ENCODE measurements at places on chromosomes 4 and X. TPM values are rescaled to one million over a fixed set of nuclear protein-coding genes. Genes with fewer than 3 reads are reported as not detected.

DNA sequence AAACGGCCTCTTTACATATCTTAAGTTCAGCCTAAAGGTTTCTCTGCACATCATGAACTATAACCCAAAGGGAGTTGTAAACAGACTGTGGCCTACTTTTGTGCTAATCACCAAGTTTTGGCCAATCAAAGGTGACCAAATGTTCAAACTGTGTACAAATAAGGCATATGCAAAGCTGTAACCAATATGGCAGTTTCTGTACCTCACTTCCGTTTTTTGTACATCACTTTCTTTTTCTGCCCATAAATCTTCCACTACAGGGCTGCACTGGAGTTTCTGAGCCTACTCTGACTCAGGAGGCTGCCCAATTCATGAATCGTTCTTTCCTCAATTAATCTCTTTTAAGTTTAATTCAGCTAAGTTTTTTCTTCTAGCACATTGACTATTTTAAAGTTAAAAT, 318.7 kb downstream of the SLC7A11 start:
- no peak for DNase-seq

- no peak for DNase-seq
These were observed 932.1 kb upstream of the LCORL start for GRCh38 chr4:18953613-18954012.

GRCh38 chr4:92234393-92235176, 69.2 kb upstream of the GRID2 start:
- no peak for DNase-seq

DNA sequence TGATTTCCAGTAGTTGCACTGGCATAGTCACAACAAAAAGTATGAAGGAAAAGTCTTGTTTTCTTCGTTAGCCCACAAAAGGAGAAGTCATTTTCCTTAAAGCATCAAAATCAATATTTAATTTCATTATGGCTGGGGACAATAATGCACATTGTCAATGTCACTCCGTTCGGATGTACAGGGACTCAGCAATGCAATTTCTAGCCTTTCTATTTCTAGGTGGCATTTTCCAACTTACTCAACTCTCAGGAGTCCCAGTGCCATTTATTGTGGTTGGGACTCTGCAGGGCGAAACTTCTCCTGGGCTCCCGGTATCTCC, 99.6 kb downstream of the CEP135 start:
- no peak for DNase-seq

- DNase-seq = no peak
These were observed 64.8 kb downstream of the CD40LG start for GRCh38 chrX:136712650-136713310.

DNA sequence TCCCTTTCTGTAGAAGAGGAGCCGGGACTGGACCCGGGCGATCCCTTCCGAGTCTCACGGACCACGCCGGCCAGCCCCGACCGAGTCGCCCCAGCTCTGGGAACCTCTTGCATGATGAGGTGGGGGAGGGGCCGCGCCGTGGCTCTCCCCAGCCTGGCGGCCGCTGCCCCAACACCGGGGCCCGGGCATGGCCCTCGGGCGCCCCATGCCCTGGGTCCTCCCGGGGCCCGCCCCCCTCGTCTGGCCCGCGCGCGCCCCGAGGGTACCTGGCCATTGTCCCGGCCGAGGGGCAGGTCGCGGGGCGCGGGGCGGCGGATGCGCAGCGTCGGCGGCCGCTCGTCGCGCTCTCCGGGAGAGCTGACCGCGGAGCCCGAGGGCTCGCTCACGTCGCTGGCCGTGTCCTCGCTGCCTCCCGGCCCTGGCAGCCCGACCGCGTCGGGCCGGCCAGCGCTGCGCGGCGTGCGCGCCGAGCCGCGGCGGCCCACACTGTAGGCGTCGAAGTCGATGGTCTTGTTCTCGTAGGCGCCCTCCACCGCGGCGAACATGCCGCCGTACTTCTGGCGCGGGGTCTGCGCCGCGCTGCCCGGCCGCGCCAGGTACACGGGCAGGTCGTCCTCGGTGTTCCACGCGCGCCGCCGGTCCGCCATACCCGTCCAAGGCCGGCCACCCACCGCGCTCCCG, 423 bp downstream of the CRMP1 start:
- DNase-seq = no peak

DNA sequence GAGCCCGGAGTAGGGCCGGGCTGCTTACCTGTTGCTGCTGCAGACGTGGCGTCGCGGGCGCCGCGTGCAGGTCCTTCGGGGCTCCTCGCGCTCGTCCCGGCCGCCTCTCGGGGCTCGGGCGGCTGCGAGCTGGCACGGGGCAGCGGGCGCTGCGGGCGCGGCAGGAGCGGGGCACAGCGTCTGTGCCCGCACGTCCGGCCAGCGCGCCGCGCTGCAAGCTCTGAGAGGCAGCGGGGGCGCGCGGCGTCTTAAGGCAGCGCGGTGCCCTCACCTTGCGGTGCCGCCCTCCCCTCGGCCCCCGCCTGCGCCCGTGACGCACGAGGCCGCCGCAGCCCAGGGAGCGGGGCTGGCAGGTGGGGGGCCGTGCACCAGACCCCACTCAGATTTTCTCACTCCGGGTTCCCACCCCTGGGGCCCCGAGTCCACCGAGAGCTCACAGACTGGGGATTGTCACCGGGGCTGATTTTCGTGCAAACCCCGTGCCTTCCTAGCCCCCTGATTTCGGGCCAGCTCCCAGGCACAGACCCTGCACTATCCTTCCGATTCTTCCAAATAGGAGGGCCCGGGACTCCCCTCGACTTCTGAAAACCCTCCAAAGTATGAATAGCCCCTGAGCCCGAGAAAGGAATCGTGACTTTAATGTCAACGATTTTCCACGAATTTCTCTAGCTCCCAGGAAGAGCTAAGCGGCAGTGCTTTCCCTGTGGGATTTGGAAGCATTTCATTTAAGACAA, at the start of gene GPR101:
GPR101 (minus strand) TSS at position 222 of the 734 bp plus-strand sequence. CDS start 2,321 bp downstream, outside the sequence.
- DNase-seq = no peak

Gene SATL1
- not detected for total RNA-seq

Gene TASL
- total RNA-seq = 0.66 TPM

Gene ARHGEF6
- total RNA-seq = 55.8 TPM

Gene NHSL2
- 5.8 TPM for total RNA-seq

All from breast epithelium (tissue), 4 donors.